ENCODE measurements at places on chromosomes 5 and 9.

DNA sequence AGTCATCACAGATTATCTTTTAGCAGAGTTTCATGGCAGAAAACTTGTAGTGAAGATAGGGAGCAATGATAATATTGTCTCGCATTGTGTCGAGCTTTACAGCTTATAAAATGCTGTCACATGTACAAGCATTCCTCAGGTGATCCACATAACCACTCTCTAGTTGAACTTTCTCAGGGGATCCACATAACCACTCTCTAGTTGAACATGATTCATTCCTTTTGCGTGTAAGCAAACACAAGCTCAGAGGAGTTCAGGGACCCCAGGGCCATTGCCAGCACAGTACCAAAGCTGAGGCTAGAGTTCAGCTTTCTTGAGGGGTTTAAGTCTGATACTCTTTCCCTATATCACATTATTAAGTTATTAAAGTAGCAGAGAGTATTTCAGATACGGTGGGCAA is 86.7 kb downstream of the CDH6 start:
- DNase-seq = no peak

GRCh38 chr5:2680979-2681378 is 70.5 kb downstream of the IRX2 start:
- DNase-seq = no peak

DNA sequence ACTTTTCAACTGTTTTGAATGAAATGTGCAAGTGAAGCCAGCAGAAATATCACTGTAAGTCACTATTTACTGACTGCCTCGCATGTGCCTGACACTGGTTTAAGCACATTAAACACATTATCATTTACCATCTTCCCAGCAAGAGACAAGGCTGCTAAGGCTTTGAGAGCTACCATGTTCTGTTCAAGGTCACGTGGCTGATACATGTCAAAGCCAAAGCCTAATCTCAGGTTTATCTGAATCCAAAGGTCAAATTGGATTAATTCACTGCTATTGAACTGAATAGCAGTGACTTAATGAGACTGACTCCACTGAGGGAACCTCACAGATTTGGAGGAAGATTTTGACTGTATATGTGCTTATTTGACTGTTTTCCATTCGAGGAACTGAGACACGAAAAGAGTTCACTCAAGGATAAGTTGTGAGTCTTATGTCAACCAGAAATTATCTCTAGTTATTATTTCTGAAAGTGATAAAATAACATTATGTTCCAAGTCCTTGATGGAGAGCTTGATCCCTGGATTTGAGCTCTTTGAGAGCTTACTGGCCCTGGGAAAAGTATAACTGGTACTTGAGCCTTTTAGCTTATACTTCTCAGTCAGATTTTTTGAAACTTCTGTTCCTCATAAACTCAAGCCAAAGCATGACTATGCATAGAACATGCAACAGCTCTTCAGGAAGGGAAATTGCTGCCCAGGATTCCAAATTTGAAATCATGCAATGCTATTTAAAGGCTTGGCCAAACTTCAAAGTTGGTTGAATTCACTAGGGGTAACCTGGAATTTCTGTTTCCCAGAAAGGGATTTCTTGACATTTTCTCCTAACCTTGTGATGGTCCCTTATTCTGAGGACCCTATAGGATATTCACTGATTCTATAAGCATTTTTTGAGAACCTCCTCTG is 23.4 kb upstream of the ARHGAP26 start:
- DNase-seq = no peak

DNA sequence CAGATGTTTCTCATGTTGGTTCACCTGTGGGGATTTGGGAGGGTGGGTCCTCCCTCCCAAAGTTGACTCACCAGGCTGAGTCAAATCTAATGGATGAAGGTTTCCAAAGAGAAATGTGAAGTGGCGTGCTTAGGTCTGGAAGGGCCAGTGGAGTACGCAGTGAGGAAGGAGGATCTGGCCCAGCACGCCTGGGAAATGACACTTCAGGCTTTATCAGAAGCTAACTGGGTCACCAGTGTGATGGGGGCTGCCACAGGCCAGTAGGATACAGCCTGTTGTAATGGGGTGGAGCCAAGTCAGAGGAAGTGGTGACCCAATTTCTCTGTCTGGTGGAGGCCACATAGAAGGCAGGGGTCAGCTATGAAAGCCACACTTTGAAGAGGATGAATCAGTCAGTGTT is 18.0 kb downstream of the POLR1E start:
- no peak for DNase-seq

GRCh38 chr9:16542290-16542689 is 328.2 kb downstream of the BNC2 start:
- DNase-seq = no peak

DNA sequence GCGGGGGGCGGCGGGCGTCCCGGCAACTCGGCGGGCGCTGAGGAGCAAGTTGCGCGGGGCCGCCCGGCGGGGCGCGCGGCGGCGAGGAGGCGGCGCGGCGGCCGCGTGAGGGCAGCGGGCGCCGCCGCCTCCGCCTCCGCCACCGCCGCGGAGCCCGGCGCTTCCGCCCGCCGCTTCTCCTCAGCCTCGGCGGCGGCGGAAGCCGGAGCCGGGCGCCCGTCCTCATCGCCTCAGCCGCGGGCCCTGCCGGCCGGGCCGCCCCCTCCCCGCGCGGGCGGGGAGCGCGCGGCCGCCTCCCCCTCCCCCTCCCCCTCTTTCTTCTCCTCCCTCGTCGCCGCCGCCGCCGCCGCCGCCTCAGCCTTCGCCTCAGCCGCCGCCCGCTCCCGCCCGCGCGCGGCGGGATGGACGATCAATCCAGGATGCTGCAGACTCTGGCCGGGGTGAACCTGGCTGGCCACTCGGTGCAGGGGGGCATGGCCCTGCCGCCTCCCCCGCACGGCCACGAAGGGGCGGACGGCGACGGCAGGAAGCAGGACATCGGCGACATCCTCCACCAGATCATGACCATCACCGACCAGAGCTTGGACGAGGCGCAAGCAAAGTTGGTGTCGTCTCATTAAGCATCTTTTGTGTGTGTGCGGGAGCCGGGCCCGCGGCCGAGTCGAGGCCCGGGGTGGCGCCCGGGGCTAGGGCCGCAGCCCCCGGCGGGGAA is at the start of gene PBX3:
Gene PBX3, plus strand, starts transcription at position 321 of the 712 bp plus-strand sequence.
- DNase-seq = peak; percentile 68

Data from femur (tissue), 1 donor.